ENCODE measurements at places on chromosomes 1 and 21. TPM values are rescaled to one million over a fixed set of nuclear protein-coding genes. Genes with fewer than 3 reads are reported as not detected.
A peak's percentile ranks its signal among the peaks of the same experiment; 100 is the strongest.

The NBPF14 gene
- 51.8 TPM for total RNA-seq

The UMODL1 gene
- total RNA-seq = 0.14 TPM

The DEPDC1 gene
- not detected for total RNA-seq

The FAM131C gene
- not detected for total RNA-seq

The RUNX3 gene
- total RNA-seq = 537 TPM

The SMIM11 gene
- 1.5 TPM for total RNA-seq

The DNASE2B gene
- total RNA-seq = not detected

The ZMYND12 gene
- total RNA-seq = 0.47 TPM

GRCh38 chr1:15212954-15213291 lies 34.1 kb upstream of the FHAD1 start:
- H3K4me1 ChIP-seq = peaks cover 4% of the 10 kb centered on the region
- no peaks in the 10 kb centered on the region for H3K36me3 ChIP-seq
- no peaks in the 10 kb centered on the region for H3K27me3 ChIP-seq
- no peak overlapping the region for H3K27ac ChIP-seq

- no peak overlapping the region for H3K4me3 ChIP-seq
- H3K27me3 ChIP-seq = no peaks in the 10 kb centered on the region
- H3K4me1 ChIP-seq = peaks cover 5% of the 10 kb centered on the region
- no peak for DNase-seq
- H3K27ac ChIP-seq = no peak overlapping the region
Measured at GRCh38 chr1:183995322-183996039, 42.0 kb downstream of the COLGALT2 start.

GRCh38 chr1:115196296-115196695 lies 107.0 kb upstream of the TSPAN2 start:
- H3K4me3 ChIP-seq = no peak overlapping the region
- H3K27me3 ChIP-seq = no peaks in the 10 kb centered on the region
- DNase-seq = no peak
- no peaks in the 10 kb centered on the region for H3K36me3 ChIP-seq
- H3K4me1 ChIP-seq = no peaks in the 10 kb centered on the region

GRCh38 chr1:4106731-4107130 lies 206.7 kb upstream of the C1orf174 start:
- H3K27me3 ChIP-seq = no peaks in the 10 kb centered on the region
- DNase-seq = no peak
- H3K4me3 ChIP-seq = no peak overlapping the region
- H3K36me3 ChIP-seq = no peaks in the 10 kb centered on the region
- H3K4me1 ChIP-seq = no peaks in the 10 kb centered on the region
- H3K27ac ChIP-seq = no peak overlapping the region

GRCh38 chr1:170114906-170115305 lies 30.9 kb upstream of the NTMT2 start:
- DNase-seq = no peak
- no peaks in the 10 kb centered on the region for H3K4me1 ChIP-seq
- no peak overlapping the region for H3K27ac ChIP-seq
- H3K36me3 ChIP-seq = no peaks in the 10 kb centered on the region

GRCh38 chr1:25676488-25676887 lies 59.9 kb downstream of the MAN1C1 start:
- H3K4me1 ChIP-seq = peaks cover 31% of the 10 kb centered on the region
- DNase-seq = peak; percentile 59
- H3K27me3 ChIP-seq = no peaks in the 10 kb centered on the region
- peak overlapping the region; percentile 0 for H3K27ac ChIP-seq
- no peak overlapping the region for H3K4me3 ChIP-seq

- no peak overlapping the region for H3K4me3 ChIP-seq
- no peaks in the 10 kb centered on the region for H3K36me3 ChIP-seq
- peaks cover 20% of the 10 kb centered on the region for H3K27me3 ChIP-seq
- peaks cover 18% of the 10 kb centered on the region for H3K4me1 ChIP-seq
- DNase-seq = no peak
Measured at GRCh38 chr1:201535046-201535918, 3.6 kb upstream of the NAV1 start.

DNA sequence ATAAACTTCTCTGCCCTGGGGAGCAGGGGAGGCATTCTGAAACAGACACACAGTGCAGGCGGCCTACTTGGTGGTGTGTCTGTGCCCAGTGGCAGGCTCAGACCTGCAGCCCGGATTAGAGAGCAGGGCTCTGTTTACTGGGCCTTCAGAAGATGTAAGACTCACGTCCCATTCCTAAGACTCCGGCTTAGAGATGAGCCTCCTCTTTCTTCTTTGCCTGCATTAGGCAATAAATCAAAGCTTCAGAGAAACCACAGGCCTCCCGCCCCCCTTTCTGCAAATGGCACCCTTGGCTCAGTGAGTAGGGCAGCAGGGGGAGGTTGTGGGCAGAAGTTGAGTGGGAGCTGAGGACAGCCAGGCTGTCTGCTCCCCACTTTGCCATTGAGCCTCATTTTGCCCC lies 35.8 kb downstream of the LGR6 start:
- H3K27ac ChIP-seq = no peak overlapping the region
- no peak for DNase-seq
- no peaks in the 10 kb centered on the region for H3K27me3 ChIP-seq

DNA sequence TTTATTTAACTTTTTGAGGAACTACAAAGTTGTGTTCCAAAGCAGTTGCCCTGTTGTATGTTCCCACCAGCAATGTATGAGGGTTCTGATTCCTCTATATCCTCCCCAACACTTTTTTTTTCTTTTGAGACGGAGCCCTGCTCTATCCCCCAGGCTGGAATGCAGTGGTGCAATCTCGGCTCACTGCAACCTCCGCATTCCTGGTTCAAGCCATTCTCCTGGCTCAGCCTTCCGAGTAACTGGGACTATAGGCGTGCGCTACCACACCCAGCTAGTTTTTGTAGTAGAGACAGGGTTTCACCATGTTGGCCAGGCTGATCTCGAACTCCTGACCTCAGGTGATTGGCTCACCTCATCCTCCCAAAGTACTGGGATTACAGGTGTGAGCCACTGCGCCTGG lies 60.4 kb upstream of the ENAH start:
- H3K36me3 ChIP-seq = no peaks in the 10 kb centered on the region
- no peaks in the 10 kb centered on the region for H3K27me3 ChIP-seq
- no peak for DNase-seq
- H3K4me3 ChIP-seq = no peak overlapping the region

DNA sequence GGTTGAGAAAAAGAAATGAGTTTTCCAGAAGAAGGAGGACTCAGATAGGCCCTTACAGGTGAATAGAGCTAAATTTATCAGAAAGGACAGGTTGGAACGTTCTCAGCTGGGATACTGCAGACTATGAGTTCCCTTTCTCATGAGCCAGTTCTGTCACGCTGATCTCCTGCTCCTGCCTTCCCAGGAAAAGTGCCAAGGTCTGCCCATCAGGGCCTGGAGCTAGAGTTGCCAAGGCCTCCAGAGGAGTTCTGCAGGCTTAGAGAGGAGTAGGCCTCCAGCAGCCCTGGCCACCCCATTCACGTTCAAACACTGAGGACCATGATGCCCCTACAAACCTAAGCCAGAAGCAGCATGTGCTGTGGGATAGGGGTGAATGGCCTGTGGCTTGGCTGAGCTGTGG lies 126.8 kb upstream of the TNR start:
- H3K27ac ChIP-seq = no peak overlapping the region
- H3K36me3 ChIP-seq = no peaks in the 10 kb centered on the region
- H3K4me3 ChIP-seq = no peak overlapping the region
- DNase-seq = no peak

DNA sequence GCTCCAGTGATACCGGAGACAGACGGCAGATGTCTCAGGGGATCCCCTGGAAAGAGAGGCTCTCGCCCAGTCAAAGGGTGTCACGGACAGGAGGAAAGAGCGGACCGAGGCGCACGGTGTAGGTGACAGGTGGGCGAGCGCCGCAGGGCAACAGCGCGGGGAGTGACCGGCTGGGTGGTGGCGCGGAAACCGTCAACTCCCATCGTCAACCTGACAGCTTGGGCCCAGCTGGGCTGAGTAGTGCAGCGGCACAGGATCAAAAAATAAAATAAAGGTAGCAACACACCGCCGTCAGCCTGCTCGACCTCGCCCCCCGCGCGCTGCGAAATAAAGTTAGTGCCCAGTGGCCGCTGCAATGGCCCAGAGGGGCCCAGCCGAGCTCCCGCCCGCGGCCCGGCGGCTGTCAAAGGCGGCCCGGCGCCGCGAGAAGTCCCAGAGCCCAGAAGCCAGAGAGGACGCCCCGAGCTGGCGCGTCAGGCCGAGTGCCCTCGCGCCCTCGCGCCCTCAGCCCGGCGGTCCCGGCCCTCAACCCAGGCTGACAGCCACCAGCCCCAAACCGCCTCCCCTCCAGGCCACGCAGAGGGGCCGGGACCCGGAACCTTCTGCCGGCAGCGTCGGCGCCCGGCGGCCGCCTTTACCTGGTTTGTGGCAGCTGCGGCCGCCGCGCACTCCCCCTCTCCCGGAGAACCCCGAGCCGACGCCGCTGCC lies at the start of gene LYST:
Gene LYST, minus strand, starts transcription at position 702 of the 708 bp plus-strand sequence. CDS start 36,489 bp downstream, outside the sequence.
- H3K4me1 ChIP-seq = peaks cover 56% of the 10 kb centered on the region
- no peaks in the 10 kb centered on the region for H3K36me3 ChIP-seq
- H3K4me3 ChIP-seq = peak within 1 kb of the TSS; percentile 94
- DNase-seq = peak; percentile 83
- peak within 1 kb of the TSS; percentile 99 for H3K27ac ChIP-seq
- no peaks in the 10 kb centered on the region for H3K27me3 ChIP-seq

DNA sequence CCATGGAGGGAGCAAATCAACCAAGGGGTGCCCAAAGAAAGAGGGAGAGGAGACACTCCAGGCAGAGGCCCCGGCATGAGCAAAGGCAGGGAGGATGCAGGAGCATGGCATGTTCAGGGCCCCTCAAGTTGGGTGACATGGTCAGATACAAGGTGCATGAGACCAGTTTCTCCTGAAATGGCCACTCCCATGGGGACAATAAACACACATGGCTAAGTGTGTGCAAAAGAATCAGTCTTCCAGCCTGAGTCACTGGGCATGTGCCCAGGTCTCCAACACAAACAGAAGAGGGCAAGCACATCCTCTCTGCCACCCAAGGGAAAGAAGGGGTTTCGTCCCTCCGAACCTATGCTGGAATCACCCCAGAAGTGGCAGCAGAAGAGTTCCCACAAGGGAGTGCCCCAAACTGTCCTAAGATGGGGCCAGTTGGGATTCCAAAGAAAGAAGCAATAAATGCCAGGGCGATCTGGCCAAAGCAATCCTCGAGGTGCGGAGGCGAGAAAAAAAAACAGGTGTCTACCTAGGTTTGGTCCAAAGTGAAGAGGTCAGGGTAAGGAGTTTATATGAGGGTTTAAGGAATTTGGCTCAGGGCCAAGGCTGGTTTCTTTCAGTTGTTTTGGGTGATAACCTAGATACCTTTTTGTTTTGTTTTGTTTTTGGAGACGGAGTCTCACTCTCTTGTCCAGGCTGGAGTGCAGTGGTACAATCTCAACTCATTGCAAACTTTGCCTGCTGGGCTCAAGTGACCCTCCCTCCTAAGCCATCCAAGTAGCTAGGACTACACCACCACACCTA lies 13.2 kb downstream of the CASP9 start:
- H3K36me3 ChIP-seq = peaks cover 13% of the 10 kb centered on the region
- no peak for DNase-seq
- H3K4me1 ChIP-seq = no peaks in the 10 kb centered on the region
- no peak overlapping the region for H3K4me3 ChIP-seq
- no peak overlapping the region for H3K27ac ChIP-seq

DNA sequence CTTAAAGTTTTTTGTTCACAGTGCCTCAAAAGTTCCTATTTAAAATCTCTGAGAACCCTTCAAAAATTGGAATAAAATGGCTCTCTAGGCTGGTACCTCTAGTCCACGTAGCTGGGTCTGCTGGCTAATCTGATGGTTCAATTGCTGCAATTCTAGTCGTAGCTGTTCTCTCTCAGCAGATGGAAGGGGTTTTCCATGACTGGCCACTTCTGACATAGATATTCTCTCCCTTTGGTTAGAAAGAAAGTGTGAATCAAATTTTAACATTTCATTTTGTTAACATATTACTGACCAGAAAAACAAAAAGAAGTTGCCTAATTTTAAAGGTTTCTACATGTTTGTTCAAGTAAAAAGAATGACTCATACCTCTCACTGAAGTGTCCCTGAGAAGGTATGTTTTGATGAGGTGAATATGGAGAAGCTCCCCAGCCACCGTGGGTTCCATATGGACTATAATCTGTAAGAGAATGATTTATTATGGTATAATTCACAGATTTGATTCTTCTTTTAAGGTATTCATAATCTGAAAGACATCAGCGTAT lies 29.3 kb upstream of the SERPINC1 start:
- no peaks in the 10 kb centered on the region for H3K27me3 ChIP-seq
- H3K4me3 ChIP-seq = no peak overlapping the region
- H3K4me1 ChIP-seq = no peaks in the 10 kb centered on the region
- H3K36me3 ChIP-seq = peaks cover 89% of the 10 kb centered on the region

- H3K36me3 ChIP-seq = no peaks in the 10 kb centered on the region
- no peak for DNase-seq
- no peak overlapping the region for H3K27ac ChIP-seq
- no peaks in the 10 kb centered on the region for H3K27me3 ChIP-seq
Measured at GRCh38 chr21:30563072-30563471, 2.0 kb upstream of the KRTAP19-7 start.

GRCh38 chr21:42505090-42505726 lies 8.4 kb upstream of the SLC37A1 start:
- H3K4me1 ChIP-seq = peaks cover 8% of the 10 kb centered on the region
- H3K36me3 ChIP-seq = no peaks in the 10 kb centered on the region
- H3K4me3 ChIP-seq = no peak overlapping the region
- H3K27ac ChIP-seq = no peak overlapping the region

- no peak for DNase-seq
- no peak overlapping the region for H3K4me3 ChIP-seq
- no peaks in the 10 kb centered on the region for H3K4me1 ChIP-seq
- H3K27ac ChIP-seq = no peak overlapping the region
- no peaks in the 10 kb centered on the region for H3K27me3 ChIP-seq
- H3K36me3 ChIP-seq = no peaks in the 10 kb centered on the region
Measured at GRCh38 chr1:117030271-117030877, 28.8 kb downstream of the CD101 start.

DNA sequence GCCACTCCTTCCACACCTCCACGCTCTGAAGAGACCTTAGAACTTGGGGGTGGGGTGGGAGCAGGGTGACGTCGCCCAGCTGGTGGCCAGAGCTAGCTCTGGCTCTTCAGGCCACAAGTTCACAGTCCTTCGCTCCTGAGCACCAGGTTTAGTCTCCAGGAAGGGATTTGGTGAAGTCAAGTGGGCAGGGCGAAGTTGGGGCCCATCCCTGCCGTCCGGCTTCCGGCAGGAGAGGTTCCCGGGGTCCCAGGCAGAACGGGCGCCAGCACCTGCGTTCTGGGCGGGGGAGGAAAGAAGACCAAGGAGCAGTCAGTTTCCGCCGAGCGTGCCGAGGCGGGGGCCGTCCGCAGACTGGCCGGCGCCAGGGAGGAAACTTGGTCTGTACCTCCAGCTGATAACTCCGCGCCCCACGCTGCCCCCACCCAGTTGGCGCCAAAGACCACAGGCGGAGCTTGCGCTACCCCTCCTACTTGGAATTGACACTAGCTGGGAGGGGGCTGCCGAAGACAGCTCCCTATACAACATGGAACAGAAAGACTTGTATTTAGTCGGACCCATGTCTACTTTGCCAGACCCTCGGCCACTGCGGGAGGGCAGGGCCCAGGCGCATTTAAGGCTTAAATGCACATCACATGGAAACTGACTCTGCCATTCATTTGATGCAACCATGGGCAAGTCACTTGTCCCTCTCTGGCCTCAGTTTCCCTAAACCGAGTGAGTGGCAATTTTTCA lies 995 bp downstream of the ID3 start:
- no peak for DNase-seq
- peak overlapping the region; percentile 79 for H3K4me3 ChIP-seq
- peaks cover 47% of the 10 kb centered on the region for H3K4me1 ChIP-seq
- peaks cover 11% of the 10 kb centered on the region for H3K27me3 ChIP-seq
- peak overlapping the region; percentile 63 for H3K27ac ChIP-seq
- H3K36me3 ChIP-seq = no peaks in the 10 kb centered on the region

Measured in natural killer cell (primary cell).